ENCODE measurements at places on chromosomes 1 and 21.

DNA sequence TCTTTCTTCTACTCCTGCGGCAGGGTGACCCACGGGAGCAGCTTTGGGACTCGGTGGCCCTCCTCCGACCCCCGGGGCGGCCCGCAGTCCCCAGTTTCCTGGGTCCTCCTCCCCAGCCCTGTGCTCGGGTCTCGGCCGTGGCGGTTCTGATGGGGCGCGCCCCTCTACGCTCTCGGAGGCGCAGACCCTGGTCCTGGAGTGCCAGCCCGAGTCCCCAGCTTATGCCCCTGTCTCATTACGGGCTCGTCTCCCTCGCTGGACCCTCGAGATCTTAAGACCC is 430 bp downstream of the BTG2 start:
- no peak for DNase-seq

- no peak for DNase-seq
These were observed 115.3 kb downstream of the LTN1 start for GRCh38 chr21:28877318-28877884.

- no peak for DNase-seq
These were observed 101.0 kb upstream of the GUCA2B start for GRCh38 chr1:42052072-42052699.

GRCh38 chr1:206738370-206739366 is 31.9 kb upstream of the IL19 start:
- no peak for DNase-seq

GRCh38 chr1:53037159-53037558 is 24.9 kb upstream of the PODN start:
- DNase-seq = no peak

GRCh38 chr1:210231846-210232510 is 618 bp upstream of the SERTAD4 start:
- no peak for DNase-seq

- no peak for DNase-seq
These were observed 169.9 kb downstream of the HS2ST1 start for GRCh38 chr1:87084244-87084836.

DNA sequence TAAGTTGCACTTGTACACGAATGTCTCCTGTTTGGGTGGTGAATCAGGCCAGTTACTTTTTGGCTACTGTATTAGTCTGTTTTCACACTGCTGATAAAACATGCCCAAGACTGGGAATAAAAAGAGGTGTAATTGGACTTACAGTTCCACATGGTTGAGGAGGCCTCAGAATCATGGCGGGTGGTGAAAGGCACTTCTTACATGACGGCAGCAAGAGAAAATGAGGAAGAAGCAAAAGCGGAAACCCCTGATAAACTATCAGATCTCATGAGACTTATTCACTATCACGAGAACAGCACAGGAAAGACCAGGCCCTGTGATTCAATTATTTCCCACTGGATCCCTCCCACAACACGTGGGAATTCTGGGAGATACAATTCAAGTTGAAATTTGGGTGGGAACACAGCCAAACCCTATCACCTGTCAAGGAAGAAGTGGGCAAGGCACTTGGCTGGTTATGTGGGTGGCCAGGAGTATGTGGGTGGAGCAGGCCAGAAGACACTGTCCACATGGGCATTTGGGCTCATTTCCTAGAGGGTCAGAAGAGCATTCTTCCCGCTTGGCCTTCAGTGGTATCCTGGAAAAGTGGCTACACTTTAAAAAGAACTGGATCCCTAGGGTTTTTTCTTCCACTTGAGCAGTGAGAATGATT is 228.8 kb downstream of the HHAT start:
- no peak for DNase-seq

DNA sequence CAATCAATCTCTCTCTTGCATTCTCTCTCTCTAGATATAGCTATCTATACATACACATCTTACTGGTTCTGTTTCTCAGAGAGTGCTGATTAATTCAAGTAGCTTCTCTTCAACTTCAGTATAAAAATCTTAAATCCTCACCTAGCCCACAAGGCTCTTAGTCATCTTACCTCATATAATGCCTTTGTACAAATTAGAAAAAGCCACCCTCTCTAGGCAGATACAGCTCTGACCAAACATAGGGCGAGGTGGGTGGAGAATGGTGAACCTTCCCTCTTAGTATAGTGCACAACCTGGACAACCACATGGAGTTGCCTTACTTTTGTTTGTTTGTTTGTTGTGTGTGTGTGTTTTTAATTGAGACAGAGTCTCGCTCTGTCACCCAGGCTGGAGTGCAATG is 5.1 kb upstream of the INAVA start:
- DNase-seq = peak; percentile 53

Data from activated naive CD8-positive, alpha-beta T cell treated with anti-CD3 and anti-CD28 coated beads for 36 hours (primary cell).